ENCODE measurements at places on chromosomes 6 and 20.
A peak's percentile ranks its signal among the peaks of the same experiment; 100 is the strongest.

- peak; percentile 59 for DNase-seq
Measured at GRCh38 chr6:43770372-43771209, 580 bp downstream of the VEGFA start.

DNA sequence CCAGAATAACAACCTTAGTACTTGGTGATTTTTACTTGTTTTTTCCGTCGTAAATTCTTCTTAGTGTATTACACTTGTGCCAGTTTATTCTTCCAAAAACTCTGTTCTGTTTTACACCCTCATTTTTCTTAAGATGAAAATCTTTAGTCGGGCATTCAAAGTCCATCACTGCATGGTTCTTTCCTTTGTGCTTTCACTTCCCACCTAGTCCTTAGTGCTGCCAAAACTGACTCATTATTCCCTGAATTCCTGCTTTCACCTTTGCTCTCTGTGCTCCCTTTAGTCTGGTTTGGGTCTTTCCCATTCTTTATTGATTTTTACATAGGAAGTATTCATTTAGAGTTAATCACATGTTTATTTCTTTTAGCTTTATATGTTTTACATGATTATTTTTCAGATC is 3.3 kb downstream of the TRMT11 start:
- DNase-seq, result no peak

GRCh38 chr6:26230351-26230750 is 134.6 kb upstream of the BTN3A2 start:
- DNase-seq, result no peak

DNA sequence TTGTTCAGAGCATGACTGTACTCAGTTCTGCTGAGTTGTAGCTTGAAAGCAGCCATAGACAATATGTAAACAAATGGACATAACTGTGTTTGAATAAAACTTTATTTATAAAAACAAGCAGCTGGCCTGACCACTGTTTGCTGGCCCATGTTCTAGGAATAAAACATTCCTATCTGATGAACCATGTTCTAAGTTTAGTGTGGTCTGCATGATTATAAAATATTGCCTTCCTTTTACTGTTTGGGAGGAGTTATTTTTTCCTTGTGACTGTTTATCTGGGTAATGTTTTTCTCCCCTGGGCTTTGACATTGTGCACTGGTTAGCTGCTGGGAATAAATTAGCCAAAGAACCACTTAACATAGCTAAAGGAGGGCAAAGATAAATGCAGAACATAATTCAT is 55.1 kb downstream of the CDS2 start:
- DNase-seq, result no peak

DNA sequence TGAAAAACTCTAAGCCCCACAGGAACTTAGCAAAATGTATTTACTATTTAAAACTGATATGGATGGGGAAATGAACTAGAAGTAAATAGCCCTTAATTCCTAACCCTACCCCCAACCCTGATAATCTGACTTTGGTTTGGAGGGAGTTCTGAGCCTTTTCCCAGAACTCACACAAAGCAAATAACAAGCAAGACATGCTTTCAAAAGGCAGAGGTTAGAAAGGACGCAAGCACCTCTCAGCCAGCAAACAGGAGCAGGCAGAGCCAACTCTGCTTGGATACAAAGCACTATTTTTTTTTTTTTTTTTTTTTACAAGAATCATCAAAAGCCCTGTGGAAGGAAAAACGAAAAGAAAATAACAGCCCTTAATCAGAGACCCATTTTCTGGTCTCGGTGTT is 58.7 kb downstream of the SLC22A23 start:
- DNase-seq, result no peak
